ENCODE measurements at places on chromosomes 1 and 21.

DNA sequence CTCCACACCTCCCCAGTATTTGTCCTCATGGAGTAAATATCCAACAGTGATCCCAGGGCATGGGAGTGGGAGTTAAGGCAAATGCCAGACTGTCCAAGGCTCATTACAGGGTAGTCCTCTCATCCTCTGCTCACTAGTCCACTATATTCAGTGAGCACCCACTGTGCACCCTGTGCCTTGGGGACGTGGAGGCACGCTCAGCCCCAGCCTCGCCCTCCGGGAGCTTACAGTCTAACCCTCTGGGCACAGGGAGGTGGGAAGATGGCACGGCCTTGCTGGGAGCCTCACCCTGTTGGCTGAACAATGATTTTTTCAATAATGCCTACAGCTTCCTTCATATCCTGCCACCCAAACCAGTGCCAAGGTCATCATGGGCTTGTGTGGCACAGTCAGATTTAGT, 2.8 kb downstream of the HES2 start:
- DNase-seq = no peak

GRCh38 chr1:180116964-180117763, 37.5 kb upstream of the QSOX1 start:
- DNase-seq = no peak

GRCh38 chr1:162070094-162070748, 730 bp downstream of the NOS1AP start:
- peak; percentile 15 for DNase-seq

DNA sequence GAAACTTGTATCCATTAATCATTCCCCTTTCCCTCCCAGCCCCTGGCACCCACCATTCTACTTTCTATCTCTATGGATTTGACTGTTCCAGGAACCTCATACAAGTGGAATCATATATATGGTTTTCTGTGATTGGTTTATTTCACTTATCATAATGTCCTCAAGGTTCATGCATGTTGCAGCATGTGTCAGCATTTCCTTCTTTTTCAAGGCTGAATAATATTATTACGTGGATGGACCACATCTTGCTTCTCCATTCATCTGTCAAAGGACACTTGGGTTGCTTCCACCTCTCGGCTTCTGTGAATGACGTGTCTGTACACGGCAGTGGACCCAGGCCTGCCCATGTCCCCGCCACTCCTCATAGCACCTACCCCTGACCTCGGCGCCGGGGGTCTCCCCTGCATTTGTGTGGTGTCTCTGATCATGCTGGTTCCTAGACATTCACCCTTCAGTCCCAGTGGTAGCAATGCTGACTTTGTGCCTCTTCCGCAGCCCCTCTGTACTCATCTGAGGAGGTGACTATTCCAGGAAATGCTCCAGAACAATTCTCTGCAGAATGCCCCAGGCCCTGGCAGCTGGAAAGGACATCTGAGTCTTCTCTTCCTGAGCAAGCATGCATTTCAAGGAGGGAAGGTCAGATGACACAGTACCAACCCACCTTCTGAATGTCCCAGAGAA, 136.9 kb downstream of the PSMG1 start:
- no peak for DNase-seq

- no peak for DNase-seq
Observed at GRCh38 chr1:115073298-115074087, 15.8 kb downstream of the TSPAN2 start.

GRCh38 chr1:19651141-19651737, 7.1 kb downstream of the NBL1 start:
- DNase-seq = peak; percentile 54

All from stimulated activated naive CD8-positive, alpha-beta T cell treated with anti-CD3 and anti-CD28 coated beads, Interleukin-15, amount 100 ng/mL, for 72 hours (primary cell).